ENCODE measurements at places on chromosomes 16 and 17.

GRCh38 chr17:40819528-40820125 is 2.8 kb downstream of the KRT10 start:
- DNase-seq, result no peak

- DNase-seq, result no peak
Measured at GRCh38 chr16:2187212-2187611, 9.2 kb downstream of the CASKIN1 start.

DNA sequence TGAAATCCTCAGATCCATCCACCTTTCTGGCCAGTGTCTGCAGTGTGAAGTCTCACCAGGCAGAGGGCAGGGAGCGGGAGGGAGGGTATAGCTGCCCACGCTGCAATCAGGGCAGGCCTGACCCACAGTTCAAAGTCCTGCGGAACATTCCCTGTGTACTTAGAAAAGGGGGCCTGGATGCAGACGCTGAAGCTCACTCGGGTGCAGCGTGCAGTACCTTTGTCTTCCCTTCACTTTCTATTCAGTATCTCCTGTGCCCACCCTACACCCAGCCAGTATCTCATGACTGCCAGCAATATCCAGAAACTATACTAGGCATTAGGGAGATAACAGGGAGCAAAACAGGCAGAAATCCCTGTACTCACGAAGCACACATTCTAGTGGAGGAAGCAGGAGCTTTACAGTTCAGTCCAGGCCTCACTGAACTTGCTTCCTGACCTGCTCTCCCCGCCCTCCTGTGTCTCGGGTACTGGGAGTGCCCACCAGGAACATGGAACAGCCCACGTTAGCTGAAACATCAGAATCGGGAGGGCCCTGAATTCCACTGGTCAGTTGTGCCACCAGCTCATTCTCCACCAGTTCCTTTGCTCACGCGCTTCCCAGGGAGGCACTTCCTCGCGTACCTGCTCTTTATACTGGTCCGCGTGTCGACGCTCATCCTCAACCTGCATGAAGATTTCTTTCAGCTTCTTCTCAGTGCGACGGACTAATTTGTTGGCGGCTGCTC is 42.2 kb downstream of the NDEL1 start:
- DNase-seq, result no peak

DNA sequence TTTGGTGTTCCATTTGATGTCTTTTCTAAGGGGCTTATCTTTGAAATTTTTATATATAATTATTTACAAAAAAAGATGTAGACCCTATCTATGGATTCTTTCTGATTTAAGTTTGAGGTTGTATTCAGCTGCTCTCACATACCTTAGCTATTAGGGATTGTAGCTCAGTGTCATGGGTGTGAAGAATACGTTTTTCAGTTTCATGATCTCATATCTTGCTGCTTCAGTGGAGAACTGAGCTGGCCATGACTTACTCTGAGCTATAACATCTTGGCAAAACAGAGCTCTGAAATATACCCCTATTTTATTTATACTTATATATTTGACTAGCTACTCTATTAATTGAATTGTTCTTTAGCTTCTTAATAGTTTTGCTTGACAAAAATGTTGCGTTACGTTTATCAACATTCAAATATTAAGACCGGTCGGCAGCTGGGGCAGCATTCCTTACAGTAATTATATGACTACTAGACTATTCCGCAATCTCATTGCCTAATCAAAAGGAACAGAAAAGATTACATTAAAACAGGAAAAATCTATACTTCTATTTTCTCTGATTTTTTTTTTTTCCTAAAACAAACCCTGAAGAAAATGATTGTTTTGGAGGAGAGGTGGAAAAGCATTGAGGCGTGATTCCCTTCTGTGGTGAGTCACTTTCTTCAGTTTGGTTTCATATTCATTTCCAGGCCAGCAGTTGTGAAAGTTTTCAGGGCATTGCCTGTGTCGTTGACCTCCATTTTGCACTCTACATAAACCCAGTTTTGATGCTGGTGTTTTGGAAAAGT is 24.1 kb upstream of the KRT24 start:
- no peak for DNase-seq

- no peak for DNase-seq
Measured at GRCh38 chr17:58531122-58531521, 16.7 kb upstream of the MTMR4 start.

- no peak for DNase-seq
Measured at GRCh38 chr16:75250809-75251279, 580 bp downstream of the BCAR1 start.

DNA sequence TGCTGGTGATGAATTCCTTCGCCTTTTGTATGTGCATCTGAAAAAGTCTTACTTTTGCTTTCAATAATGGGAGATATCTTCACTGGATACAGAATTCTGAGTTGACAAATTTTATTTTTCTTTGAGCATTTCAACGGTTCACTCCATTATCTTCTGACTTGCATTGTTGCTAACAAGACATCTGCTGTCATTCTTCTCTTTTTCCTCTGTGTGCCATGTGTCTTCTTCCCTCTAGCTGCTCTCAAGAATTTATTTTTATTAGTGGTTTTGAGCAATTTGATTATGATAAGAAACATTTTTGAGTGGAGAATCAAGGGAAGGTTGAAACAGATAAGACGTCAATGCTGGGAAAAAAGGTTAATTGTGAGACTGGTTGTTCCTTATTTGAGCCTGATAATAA is 471.8 kb downstream of the CDH13 start:
- DNase-seq, result no peak

DNA sequence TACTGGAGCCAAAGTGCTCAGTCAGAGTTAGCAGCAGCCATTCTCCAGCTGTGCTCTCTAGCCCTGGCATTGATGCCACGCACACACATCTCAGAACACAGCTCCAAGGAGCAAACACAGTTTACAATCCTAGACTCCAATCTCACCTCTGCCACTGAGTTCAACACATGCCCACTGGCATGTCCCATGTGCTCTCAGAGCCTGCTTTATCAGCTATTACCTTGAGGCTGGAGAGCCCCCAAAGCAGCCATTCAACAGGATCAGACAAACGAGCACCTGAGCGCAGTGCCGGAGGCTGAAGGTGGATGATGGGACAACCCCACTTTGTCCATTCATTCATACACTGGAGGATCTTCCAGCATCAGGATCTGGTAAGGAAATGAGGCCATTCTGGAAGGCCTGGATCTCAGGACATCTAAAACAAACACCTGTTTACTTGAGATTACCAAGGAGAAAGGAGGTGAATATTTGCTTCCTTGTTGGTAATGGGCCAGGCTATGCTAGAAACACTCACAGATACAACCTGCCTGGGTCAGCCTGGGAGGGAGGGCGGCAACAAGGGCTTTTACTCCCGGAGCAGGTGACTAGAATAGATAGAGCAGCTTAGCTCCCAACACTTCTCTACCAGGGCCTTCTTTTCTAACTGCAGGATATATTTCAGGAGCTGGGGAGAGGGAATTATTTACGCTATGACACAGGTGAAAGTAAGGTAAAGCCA is 25.4 kb downstream of the RANBP10 start:
- DNase-seq, result no peak

DNA sequence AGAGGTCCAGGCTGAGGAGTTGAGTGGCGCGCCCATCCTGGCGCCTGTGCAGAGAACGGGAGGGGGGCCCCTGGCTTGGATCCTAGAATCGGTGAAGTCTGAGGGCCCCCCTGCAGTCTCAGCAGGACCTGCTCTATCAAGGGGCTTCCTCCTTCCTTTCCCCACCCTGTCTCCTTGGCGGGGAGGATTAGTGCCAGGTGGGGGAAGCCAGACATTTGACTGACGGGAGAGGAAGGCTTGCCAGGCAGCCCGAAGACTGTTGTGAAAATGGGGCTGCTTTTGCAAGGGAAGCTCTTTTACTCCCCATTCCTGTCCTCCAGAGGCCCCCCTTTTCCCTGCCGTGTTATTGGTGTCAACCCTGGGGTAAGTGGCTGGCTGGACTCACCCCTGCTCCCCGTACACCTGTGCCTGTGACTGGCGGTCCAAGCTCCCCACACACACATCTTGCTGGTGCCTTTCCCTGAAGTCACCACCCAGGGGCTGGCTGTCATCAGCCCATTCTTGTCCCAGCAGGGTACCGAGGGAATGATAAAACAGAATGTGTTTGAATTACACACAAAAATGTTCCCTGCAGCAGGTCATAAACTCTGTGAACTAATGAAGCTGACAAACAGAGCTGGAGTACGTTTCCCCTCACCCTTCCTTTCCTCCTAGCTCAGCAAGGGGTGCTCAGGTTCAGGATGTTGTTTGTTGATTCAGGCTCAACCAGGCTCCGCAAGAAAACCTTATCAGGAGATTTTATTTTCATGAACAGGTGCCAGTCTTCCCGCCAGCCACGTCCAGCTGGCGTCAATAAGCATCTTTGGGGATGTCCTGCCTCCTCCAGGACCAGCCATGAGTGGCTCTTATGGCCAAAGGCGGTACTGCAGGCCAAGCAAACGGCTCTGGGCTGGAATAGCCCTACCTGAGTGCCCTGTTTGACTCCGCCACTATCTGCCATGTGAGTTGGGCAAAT is 4.4 kb upstream of the ARMC7 start:
- DNase-seq, result no peak

DNA sequence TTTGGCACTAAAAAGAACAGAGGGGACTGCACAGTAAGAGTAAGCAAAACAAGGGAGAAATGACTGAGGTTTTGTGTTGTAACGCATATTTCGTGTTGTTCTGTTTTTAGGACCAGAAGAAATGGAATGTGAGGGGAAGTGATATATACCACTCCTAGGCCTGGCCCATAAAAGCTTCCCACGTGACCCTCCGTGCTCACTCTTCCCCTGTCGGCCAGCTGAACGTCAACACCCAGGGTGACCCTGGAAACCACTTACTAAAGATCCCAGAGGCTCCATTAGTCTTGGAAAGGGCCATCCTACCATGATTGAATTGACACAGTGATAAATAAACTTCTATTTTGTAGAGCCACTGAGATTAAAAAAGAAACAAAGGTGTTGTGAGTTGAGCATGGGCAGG is 79.8 kb downstream of the HELZ start:
- DNase-seq, result no peak

DNA sequence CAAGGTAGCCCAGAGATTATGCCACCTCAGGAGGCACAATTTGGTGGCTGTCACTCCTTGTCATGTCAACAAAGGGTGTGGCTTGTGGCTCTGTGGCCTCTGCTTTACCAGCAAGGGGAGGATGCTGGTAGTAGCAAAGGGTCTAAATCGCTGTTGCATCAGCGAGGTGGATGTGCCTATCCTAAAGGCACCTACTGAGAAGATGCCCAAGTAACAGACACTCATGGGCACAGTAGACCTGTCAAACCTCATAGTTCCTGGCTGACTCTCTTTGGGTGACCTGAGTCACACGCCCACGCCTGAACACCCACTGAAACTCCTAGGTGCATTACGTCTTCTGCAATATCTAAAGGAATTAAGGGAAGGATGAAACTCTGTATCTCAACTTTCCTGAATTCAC is 139.5 kb downstream of the PRKCB start:
- no peak for DNase-seq

GRCh38 chr16:68395167-68395786 is 53.0 kb downstream of the SMPD3 start:
- no peak for DNase-seq

DNA sequence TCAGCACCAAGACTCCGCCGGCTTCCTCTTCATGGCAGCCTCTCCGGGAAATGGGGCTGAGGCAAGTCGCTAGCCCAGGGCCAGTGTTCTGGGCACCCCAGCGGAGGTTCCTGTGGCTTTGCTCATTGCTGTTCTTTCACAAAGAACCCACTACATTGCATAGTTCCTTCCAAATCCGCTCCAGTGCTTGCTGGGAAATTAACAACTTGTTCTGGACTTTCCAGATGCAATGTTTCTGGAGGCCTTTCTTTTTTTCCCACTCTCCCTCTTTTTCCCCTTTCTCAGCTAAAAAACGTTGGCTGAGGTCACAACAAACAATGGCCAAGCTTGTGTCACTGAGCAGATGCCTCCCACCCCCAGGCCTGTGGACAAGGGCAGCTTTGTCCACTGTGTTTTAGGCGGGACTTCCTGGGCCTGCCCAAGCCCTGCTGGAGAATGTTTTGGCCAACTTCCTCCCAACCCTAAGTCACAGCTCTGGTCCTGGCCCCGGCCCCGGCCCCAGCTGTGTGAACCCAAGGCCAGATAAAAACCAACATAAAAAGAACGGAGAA is 131.5 kb upstream of the RCVRN start:
- no peak for DNase-seq

GRCh38 chr17:66540131-66540781 is 237.8 kb downstream of the PRKCA start:
- no peak for DNase-seq

GRCh38 chr16:48556913-48557351 is 53.0 kb downstream of the N4BP1 start:
- DNase-seq, result no peak

DNA sequence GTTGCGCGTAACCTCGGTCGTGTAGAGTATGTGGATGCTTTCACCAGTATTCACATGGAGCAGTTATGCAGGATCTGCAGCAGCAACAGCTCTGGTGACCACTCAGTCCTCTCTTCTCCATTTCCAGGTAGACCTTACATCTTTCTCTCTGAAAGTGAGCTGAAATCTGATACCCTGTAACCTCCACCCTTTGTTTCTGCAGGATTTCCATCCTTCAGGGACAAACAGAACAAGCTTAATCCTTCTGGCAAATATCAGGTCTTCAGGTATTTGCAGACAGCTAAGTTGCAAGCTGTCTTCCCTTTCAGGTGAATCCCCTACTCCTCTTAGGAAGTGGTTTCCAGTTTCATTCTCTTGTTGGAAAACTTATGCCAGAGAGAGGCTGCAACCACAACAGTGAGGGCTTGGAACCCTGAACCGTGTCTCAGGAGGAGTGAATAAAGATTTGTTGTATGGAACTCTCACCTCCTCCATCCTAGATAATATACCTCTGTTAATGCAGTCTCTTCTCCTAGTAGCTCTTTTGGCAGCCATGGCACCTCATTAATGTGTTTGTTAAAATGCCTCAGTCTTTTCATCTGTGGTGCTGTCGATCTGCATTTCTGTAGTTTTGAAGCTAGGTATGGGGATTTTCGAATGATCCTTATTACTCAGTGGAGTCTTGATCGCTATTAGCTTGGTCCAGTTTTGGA is 172.5 kb downstream of the PRKCA start:
- DNase-seq, result no peak

DNA sequence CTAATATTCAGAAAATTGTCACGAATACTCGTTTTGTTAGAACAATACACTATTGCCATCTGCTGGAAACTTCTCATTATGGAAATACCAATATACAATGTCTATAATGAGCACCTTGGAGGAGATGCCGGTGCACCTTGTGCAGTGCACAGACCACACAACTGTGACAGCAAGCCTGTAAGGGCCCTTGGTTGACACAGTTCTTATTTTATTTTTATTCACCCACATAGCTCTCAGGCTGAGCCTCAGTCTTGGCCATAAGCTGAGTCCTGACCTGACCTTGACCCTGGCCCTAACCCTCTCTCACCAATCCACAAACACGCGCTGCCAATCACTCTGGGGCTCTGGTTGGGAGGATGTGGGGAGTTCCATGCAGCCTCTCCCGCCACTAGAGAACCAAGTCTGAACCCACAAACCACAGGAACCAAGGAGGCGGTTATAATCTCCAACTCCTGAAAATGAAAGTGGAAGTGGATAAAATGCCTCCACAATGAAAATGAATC is 7.6 kb downstream of the AIPL1 start:
- no peak for DNase-seq

- no peak for DNase-seq
Measured at GRCh38 chr16:68889508-68890150, 46.3 kb downstream of the TANGO6 start.
